GM12865 (cell line): ENCODE measurements at places on chromosomes 4 and X.

DNA sequence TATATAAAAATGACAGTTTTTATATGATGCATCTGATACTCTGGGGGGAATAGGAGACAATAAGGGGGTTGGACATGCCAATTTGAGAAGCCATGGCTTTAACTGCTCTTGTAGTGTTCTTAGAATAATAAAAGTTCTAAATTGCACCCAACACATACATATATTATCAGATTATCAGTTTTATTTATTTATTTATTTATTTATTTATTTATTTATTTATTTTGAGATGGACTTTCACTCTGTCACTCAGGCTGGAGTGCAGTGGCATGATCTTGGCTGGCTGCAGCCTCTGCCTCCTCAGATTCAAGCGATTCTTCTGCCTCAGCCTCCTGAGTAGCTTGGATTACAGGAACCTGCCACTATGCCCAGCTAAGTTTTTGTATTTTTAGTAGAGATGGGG, 356.8 kb downstream of the TLL1 start:
- DNase-seq: no peak

GRCh38 chr4:16136311-16136710, 52.5 kb upstream of the PROM1 start:
- DNase-seq: no peak

DNA sequence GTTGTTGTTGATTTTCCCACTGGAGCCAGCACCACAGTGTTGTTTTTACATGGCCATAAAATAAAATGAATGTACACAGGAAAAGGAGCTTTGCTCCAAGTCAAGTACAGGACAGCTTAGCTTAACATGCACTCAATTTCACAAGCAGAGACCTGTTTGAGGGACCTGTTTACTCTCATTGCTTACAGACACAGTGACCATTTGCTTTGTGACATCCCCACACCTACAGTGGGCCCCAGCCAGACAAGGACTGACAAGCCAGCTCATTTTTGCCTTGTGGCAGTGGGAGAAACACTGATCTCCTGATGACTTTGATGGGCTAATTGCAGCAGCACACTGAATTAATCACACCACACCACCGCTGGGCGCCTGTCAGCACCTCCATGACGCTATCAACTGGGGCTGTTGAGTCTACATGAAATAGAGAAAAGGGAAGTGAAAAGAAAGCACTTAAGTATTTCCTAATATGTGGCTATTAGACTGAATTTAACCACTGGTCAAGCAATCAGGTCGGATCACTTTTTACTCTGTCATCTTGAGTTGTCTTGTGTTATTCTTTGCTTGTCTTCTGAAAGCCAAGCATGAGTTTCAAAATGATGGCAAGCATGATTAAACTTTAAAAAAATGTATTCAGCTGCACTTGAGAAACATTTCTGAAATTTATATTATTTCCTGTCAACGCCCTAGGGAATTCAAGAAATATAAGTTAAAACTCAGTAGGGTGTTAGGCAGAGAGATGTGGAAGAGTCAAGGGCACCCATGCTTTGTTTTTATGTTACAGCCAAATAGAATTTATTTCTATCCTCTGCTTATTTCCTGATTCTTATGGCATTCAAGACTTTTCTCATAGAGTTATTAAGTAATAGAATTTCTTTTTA, 557.7 kb downstream of the RAB28 start:
- peak; percentile 42 for DNase-seq

- DNase-seq: no peak
Observed at GRCh38 chr4:142367418-142368180, 478.5 kb downstream of the INPP4B start.

DNA sequence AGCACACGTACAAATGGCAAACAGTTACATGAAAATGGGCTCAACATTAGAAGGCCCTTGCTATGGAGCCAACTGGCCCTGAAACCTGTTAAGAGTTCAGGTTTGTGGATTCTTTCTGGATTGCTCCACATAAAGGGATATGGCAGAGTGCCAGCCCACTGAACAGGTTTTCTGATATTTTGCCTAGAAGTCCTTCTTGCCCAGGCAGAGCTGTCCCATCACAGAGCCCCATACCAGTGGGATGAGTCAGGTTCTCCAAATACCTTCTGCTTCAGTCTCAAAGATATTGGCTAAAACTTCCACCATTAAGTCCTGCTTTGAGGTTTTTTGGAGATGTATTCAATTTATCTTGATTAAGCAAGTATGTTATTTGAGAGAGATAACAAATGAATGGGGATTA, 146.8 kb upstream of the IL1RAPL2 start:
- DNase-seq: no peak

DNA sequence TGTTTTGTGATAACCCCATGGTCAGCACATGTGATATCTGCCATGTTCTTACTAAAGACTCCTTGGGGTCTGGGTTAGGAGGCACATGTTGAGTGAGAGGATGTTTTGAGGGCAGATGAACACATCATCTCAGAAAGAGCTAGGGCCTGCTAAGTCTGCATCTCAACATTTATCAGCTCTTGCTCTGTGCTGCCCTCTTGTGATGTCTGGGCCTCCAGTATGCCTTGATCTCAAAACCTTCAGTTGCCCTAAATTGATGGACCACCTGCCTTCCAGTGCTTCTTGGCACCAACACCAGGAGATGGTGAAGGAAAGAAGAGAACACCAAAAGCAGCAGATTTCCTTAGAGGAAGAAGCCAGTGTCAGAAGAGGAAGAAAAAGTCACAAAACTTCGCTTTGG, 22.5 kb downstream of the MID1 start:
- peak; percentile 18 for DNase-seq

GRCh38 chr4:60344908-60345307, 855.2 kb upstream of the ADGRL3 start:
- no peak for DNase-seq

- no peak for DNase-seq
Observed at GRCh38 chr4:174674305-174674840, 152.1 kb upstream of the HPGD start.

DNA sequence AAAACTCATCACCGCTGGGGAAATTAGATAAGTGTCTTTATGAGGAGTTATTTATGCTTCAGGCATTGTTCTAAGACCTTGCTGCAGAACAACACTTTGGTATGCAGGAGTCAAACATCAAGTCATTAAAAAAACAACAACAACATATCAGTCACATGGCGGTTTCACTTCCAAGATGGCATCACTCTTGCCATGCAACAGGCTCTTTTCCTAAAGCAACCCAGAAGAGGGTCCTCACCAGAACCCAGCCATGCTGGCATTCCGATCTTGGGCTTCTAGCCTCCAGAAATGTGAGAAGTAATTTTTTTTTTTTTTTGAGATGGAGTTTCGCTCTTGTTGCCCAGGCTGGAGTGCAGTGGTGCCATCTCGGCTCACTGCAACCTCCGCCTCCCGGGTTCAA, 8.7 kb upstream of the RBMX start:
- no peak for DNase-seq

DNA sequence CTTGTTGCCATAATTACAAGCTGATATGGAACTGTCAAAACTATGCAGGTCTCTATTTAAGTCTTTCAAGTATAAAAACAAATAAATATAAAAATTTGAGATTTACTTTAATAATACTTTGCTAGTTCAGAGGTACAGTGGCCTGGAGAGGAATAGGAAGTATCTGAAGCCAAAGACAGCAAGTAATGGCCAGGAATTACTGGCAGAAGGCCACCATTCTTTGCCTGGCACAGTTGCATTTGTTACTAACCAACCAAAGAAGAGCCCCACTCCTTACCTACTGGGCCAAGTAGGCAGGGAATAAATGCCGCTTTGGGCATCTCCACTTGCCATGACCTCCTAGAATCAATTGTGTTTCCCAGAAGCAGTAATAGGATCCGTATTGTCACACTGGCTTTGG, 13.8 kb upstream of the ADAMTS3 start:
- DNase-seq: no peak

DNA sequence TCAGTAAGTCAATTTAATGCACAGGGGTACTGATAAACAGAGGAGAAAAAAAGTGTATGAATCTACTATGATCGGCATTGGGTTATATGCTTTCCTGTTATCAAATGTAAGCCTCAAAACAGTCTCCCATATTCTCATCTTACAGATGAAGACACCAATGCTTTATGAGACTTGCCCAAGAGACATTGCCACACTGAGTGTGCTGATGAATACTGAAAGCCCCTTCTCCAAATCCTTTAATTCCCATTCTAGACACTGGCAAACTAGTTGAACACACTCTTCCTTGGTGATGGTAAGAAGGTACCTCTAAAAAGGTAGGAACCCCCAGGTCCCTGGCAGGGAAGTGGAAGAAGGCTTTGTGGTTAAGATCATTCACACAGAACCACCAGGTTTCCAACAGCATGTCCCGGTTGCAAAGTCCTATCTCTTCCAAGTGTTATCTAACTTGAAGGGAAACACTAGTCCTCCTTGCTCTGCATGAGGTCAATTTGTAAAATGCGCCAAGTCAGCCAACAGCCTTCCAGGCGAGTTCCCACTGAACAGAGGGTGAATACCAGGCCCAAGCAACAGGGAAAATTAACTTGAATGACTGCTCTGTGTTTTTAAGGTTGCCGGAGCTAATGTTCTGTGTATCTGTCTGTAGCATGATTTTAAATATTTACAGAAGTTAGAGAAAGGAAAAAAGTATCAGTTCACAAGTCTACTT, 5.1 kb downstream of the SETD7 start:
- no peak for DNase-seq

DNA sequence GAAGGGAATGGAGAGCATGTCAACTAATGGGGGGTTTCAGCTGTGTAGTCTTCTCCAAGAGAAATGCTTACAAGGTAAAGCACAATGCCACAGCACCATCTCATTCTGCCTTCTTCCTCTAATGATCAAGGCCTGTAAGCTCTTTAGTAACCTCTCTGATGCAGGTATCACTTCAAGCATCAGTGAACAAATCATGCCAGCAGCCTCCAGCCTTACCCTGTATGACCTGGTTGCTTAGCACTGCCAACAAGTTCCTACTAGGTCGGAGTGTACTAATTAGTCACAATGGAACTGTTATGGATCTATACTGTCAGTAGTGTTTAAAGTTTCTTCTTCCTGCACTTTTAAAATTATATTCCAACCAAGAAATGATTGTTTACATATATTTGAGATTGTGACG, 197.7 kb downstream of the GRID2 start:
- DNase-seq: no peak

GRCh38 chr4:125244848-125245450, 69.8 kb upstream of the FAT4 start:
- DNase-seq: no peak

- DNase-seq: no peak
Observed at GRCh38 chr4:1540601-1541375, 134.5 kb upstream of the NKX1-1 start.

DNA sequence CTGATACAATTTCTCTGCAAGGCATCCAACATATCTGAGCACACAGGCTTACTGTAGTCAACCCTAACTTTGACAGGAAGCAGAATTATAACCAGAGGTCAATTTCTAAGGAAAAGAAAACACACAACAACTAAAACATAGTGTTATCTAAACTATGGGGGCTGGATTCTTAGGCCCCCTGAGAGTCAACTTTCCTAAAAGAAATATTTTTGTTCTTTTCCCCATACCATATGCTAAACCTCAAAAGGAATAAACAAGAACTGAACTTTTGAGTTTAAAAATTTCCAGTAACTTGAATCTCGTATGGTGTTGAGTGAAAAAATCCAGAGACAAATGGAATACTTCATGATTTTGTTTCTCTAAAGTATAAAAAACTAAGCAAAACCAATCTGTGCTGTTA, 42.9 kb downstream of the ATXN3L start:
- no peak for DNase-seq

GRCh38 chr4:142743121-142743825, 102.8 kb downstream of the INPP4B start:
- DNase-seq: no peak

DNA sequence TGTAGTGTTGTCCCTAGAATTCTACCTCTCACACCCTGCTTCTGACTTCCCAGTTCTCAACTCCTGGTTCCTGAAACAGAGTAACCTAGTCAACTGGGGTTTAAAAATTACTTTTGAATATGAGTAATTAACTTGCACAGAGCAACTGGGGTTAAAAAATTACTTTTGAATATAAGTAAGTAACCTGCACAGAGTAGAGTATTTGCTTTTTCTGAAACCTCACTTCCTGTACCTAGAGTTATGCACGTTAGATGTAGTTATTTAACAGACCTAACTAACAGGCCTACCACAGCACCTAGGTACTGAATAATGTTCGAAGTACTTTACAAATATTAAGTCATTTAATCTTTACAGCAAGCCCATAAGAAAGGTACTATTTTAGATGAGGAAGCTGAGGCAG, 32.9 kb downstream of the SLC39A8 start:
- no peak for DNase-seq

DNA sequence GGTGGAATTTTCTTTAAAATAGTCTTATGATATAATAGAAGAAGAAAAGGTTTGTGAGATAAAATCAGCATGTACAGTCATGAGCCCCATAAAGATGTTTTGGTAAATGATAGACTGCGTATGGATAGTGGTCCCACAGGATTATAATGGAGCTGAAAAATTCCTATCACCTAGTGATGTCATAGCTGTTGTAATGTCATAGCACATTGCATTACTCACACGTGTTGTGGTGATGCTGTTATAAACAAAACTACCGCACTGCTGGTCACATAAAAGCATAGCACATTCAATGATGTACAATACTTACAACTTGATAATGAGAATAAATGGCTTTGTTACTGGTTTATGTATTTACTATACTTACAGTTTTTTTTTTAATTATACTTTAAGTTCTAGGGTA, 715.2 kb upstream of the HTR2C start:
- no peak for DNase-seq

- DNase-seq: peak; percentile 14
Observed at GRCh38 chr4:41693629-41694028, 54.9 kb downstream of the PHOX2B start.

DNA sequence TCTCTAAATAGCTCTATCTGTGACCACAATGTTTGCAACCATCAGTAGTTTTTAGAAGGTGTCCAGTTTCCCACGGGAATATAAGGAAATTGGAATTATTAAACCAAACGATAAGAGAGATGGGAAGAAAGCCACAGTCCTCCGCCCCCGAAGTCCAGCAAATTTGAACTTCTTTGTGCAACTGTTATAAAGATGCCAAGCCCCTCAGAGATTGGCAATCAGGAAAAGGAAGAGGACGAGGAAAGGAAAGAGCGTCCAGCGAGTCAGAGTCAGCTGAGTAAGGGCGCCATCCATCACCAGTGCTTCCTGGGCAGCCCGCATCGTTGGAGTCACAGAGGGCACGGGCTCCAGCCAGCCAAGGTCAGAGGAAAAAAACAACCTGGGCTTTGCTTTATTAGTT, 35.7 kb downstream of the LDB2 start:
- DNase-seq: no peak

- no peak for DNase-seq
Observed at GRCh38 chr4:909131-909571, 23.0 kb downstream of the GAK start.
